ENCODE measurements at places on chromosomes 6 and 20. TPM values are rescaled to one million over a fixed set of nuclear protein-coding genes. Genes with fewer than 3 reads are reported as not detected.

DNA sequence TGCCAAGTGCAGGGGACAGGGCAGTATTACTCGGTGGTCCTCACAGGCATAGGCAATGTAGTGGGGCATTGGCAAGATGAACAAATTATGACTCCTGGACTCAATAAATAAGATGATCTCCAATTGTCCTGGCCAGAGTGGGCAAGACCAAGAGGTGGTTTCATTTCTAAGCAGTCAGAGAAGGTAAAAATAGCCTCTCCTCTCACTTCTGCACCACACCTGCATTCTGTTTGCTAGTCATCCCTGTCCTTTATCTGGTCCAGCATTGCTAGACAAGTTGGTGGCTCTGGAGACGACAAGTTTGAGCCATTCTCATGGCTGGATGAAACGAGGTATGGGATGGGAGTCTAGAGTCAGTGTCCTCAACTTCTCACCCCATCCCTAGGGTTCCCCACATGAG is 83.0 kb downstream of the BANF2 start:
- no peak for DNase-seq

GRCh38 chr6:19945843-19946358 is 108.7 kb downstream of the ID4 start:
- DNase-seq, result no peak

ASIP gene
- total RNA-seq, result not detected

NTSR1 gene
- 0.10 TPM for total RNA-seq

DNA sequence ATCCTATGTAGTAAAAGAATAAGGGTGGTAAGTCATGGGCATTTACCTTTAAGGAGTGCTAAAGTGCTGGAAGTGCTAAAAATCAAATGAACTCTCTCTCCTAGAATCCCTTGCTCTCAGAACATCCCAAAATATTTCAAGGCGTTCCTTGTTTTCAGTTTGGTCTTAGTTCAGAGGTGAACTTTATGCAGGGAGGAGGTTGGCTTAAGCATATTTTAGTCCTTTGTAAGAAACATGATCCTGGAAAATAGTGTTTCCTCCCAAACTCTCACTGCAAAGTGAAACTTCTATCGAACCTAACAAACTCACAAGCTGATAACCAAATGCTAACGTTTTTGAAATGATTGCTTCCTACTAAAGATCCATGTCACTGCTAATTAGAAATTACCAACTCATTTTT is 231.4 kb downstream of the FOXC1 start:
- no peak for DNase-seq

- DNase-seq, result no peak
These were observed 42.8 kb upstream of the DSE start for GRCh38 chr6:116327803-116328527.

- no peak for DNase-seq
These were observed 72.4 kb downstream of the HFE start for GRCh38 chr6:26159357-26160273.

DNA sequence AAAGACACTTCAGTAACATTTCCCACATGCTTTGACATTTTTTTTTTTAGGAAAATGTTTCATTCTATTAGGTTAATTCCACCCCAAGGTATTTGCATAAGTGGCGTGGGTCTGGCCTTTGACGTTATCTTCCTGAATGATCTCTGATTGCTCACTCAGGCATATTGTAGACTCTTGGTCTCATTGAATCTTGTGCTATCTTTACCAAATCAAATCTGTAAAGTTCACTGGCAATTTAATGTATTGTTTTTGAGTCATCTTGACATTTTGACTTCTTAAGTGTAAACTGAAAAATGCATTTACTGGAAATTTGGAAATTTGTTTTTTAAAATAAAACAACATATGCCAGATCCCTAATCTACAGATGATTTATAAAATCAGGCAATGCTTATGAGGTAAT is 16.0 kb upstream of the VIP start:
- DNase-seq, result no peak

- no peak for DNase-seq
These were observed 245.5 kb downstream of the PACRG start for GRCh38 chr6:162973151-162973872.

GRCh38 chr20:5719861-5720403 is 30.3 kb upstream of the SHLD1 start:
- no peak for DNase-seq

- DNase-seq, result no peak
These were observed 343.8 kb upstream of the MMS22L start for GRCh38 chr6:97626671-97627441.

DNA sequence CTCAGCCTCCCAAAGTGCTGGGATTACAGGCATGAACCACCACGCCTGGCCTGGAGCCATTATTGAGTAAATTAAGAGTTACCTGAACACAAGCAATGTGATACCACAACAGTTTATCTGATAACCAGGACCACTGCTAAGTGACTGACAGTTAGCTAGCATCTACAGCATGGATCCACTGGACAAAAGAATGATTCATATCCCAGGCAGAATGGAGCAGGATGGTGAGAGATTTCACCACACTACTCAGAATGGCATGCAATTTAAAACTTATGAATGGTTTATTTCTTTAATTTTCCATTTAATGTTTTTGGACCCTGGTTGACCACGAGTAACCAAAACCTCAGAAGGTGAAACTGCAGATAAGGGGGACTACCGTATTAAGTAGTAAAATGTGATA is 48.6 kb downstream of the RALGAPA2 start:
- no peak for DNase-seq

DNA sequence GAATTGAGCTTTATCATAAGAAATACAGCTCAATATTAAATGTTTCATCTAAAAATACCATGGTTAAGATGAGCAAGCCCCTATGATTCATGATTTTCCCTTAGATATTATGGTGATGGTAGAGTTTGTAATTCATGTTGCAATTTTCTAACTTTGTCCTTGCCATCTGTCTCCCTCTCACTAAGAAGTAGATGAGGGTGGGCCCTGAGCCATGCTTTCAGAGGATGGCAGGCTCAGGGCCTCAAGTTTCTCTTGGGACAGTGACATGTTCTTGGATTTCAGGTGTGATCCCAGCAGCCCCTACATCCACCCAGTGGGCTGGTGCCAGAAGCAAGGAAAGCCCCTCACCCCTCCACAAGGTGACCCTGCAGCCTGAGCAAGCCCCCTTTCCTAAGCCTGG is 25.6 kb downstream of the L3MBTL1 start:
- no peak for DNase-seq

- no peak for DNase-seq
These were observed 47.7 kb upstream of the RNF182 start for GRCh38 chr6:13877051-13877450.

GRCh38 chr6:142659661-142660060 is 285.3 kb downstream of the HIVEP2 start:
- DNase-seq, result no peak
